Smooth muscle cell of bladder (primary cell): ENCODE measurements at places on chromosomes 4 and X. TPM values are rescaled to one million over a fixed set of nuclear protein-coding genes. Genes with fewer than 3 reads are reported as not detected.

Gene PRRG3
- under 0.01 TPM in 1 of 2 replicates, not detected in the other for total RNA-seq

Gene MMRN1
- total RNA-seq = 0.14 and 0.28 TPM in 2 replicates

Gene IL13RA1
- 53.3 and 56.0 TPM in 2 replicates for total RNA-seq

Gene SPANXA1
- 0.28 TPM in 1 of 2 replicates, not detected in the other for total RNA-seq

Gene DUX4
- total RNA-seq = not detected in 2 replicates

Gene SPACA5
- not detected in 2 replicates for total RNA-seq

Gene IL21
- total RNA-seq = not detected in 2 replicates

Gene ARHGEF9
- 10.4 and 12.5 TPM in 2 replicates for total RNA-seq

Gene FGFBP2
- total RNA-seq = not detected in 2 replicates

Gene TMPRSS11B
- not detected in 2 replicates for total RNA-seq

Gene CLNK
- not detected in 2 replicates for total RNA-seq

Gene ALB
- 0.09 and 0.14 TPM in 2 replicates for total RNA-seq

Gene PABPC5
- 1.1 and 1.6 TPM in 2 replicates for total RNA-seq

Gene TSPAN6
- 25.9 and 30.0 TPM in 2 replicates for total RNA-seq

Gene DUSP9
- not detected in 2 replicates for total RNA-seq

Gene GPR173
- total RNA-seq = 1.6 and 1.7 TPM in 2 replicates

Gene TLL1
- total RNA-seq = 0.09 and 0.14 TPM in 2 replicates

Gene DMRTC1
- total RNA-seq = not detected in 2 replicates

Gene RTL3
- not detected in 2 replicates for total RNA-seq

Gene AMBN
- total RNA-seq = not detected in 2 replicates

Gene AREG
- 5.7 TPM in 1 of 2 replicates, not detected in the other for total RNA-seq

Gene HSFX1
- total RNA-seq = 0.37 and 0.71 TPM in 2 replicates

Gene SCML2
- total RNA-seq = 0.65 and 0.71 TPM in 2 replicates
